ENCODE measurements at places on chromosomes 1 and 21.

DNA sequence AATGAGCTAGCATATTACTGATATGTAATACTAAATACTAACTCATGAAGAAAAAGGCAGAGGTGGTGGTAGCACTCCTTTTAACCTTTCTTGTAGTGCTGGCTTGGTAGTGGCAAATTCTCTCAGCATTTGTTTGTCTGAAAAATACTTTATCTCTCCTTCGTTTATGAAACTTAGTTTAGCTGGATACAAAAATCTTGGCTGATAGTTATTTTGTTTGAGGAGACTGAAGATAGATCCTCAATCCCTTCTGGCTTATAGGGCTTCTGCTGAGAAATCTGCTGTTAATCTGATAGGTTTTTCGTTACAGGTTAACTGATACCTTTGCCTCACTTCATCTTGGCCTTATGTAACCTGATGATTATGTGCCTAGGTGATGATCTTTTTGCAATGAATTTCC is 87.8 kb downstream of the LYPLAL1 start:
- DNase-seq, result no peak

DNA sequence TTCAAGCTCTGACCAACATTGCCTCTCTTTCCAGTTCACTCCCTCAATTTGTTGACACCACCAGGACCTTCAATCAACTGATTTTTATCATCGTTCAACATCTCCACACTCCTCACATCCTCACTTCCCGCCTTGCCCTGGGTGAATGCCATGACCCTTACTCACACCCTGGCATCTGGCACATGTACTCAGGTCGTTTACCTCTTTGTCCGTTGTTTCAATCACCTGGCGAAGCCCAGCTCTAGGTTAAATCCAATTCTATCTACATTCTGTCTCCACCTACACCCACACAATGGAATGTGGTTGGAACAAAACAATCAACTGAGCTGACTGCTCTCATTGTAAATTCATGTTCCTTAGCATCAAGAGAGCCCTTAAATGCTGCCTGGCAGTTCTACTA is 24.2 kb upstream of the TBX15 start:
- no peak for DNase-seq

DNA sequence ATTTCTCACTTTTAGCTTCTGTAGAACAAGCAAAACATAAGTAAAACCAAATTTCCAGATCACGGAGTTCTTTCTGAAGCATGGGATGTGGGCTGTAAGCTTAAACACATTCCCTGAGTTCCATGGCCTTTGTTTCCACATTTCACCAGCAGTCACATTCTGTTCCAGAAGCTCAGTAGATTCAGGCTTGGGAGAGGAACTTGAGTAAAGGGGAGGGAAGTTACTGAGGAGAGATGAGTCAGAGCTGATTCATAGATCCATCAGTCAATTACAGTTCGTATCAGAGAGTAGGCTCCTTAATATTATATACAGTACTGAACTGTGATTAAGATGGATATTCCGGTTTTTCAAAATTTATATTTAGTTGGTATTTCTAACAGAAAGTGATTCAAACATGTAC is 614.3 kb downstream of the NCAM2 start:
- DNase-seq, result no peak

DNA sequence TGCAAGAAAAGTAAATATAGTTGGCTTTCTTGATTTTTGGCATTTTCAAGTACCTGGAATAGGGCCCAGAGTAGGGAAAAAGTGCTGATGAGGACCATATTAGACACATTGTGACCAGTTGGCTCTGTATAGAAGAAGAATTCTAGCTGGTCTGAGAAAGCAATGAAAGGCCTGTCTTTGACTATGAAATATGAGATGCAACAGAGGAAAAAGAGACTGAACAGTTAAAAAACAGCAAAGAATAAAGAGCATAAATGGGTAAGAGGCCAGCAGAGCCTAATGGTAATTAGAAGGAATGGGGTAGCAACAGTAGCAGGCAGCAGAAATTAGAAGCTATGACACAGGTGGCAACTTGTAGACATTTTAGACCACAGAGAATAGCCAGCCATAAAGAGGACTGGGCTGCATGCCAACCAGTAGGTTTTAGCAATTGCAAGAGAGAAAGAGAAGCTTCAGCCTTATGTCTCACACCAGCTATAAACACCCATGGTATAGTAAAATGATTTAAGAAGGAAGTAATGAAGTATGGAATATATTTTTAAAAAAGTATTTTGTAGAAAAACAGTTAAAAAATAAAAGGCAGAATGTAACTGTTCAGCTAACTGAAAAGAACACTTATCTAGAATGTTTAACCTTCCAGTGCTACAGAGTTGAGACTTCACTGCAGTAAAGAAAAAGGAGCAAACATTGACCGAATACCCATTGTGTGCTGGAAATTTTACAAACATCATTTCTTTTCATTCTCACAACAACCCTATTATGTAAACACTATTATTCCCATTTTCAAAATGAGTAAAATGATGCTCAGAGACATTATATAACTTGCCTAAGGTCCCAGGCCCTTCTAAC is 114.1 kb downstream of the LHX4 start:
- DNase-seq, result peak; percentile 15

DNA sequence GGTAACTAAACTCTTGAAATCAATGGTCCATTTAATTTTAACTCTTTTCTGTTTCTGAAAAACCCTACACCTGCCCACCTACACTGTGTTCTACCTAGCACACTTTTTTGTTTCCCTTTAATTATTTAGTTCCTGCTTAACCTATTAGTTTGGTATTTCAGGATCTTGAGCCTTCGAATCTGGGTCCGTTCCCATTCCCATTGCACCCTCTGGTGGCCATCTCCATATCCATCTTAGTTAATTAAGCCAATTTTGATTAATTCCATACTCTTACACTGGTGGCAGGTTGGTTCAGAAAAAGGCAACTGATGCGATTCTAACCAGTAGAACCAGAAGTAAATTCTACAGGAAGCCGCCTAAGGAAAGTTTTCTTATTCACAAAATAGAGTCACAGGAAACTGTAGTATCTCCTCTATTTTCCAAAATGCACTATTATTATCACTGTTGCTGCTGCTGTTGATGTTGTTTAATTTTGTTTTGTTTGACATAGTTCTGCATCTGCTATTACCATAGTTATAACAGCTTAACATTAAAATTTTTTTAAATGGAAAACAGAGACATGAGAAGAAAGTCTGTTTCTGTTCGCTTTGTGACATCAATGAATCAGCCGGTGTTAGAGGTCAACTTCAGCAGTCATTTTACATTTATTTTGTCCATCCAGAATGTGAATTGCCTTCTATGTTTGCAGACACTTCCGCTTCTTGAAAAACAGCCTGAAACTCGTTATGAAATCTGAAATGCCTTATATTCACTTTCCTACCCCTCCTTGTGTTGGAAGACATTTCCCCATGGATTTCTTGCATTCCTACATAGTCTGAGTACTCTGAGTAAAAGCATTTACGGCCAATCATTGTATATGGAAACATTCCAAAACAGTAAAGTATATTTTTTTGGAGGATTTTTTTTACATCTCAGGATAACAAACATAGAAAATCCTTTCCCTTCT is 115.5 kb upstream of the NCAM2 start:
- DNase-seq, result peak; percentile 26

DNA sequence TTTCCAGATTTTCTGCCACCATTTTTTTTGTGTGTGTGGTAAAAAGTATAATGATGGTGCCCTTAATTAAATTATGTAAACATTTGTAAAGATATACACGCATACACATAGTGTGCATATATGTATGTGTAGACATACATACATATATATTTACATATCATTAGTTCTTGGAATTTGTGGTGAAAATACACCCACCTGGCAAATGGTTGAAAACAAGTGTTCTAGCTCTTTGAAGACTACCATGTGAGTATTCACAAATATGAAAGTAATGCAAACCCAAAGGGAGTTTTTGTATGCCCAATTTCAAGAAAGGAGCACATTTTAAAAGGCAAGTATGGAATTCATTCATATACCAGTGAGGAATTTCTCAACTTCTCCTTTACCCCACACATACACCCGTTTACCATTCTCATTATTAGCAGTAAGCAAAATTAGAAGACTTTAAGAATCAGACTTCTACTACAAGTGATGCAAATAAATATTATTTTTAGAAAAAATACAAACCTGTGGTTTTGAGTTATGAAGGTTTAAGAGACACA is 8.0 kb downstream of the RABGAP1L start:
- DNase-seq, result no peak

GRCh38 chr1:169879034-169879840 is 14.5 kb downstream of the SCYL3 start:
- DNase-seq, result no peak

GRCh38 chr1:218665221-218665620 is 320.1 kb downstream of the TGFB2 start:
- DNase-seq, result no peak

DNA sequence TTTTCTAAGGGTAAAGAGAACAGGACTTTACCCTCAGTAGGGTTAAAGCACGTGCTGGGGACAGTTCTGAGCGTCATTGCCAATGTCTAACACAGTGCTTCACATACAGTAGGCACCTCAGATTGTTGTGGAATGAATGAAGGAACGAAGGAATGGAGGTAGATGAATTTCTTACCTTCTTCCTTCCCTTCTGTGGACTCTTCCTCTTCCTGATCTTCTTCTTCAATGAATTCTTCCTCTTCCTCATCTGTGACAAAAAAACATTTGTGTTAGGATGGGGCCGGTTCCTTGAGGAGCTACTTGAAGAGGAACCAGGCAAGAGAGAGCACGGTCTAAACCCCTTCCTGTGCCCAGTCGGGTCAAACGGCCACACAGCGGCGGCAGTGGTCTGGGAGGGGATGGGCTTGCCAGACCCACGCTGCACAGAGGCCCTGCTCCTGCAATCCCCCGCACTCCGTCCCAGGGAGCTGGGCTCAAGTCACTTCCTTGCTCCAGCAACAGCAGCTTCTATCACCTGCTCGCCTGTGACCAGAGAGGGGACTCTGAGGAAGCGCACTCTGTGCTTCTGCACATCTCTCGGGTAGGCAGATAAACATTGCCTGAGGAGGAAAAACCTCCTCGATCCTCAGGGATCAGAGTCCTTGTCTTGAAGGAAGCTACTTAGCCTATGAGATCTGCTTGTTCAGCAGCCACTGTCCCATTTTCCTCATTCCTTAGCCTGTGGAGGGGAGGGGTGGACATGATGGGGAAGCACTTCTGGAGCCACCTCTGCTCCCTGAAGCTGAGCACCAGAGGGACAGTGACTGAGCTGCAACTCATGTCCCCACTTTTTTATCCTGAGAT is 8.0 kb upstream of the SLC30A2 start:
- DNase-seq, result no peak

DNA sequence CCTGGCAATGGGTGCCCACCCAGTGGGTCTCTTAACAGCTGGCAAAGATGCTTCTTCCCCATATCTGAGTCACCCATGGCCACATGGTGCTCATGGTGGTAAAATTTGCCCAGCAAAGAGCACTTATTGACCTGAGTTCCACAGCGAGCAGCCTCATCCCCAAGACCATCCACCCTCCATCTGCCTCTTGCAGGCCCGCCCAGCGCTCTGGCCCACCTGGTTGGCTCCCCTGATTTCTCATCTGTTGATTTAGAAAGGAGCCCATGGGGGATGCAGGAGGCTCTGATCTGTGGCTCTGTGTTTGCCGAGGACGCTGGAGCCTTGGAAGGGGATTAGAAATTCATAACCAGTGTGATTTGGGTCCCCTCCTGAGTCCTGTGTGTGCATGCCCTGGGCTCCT is 657.5 kb downstream of the PTPRU start:
- DNase-seq, result no peak

DNA sequence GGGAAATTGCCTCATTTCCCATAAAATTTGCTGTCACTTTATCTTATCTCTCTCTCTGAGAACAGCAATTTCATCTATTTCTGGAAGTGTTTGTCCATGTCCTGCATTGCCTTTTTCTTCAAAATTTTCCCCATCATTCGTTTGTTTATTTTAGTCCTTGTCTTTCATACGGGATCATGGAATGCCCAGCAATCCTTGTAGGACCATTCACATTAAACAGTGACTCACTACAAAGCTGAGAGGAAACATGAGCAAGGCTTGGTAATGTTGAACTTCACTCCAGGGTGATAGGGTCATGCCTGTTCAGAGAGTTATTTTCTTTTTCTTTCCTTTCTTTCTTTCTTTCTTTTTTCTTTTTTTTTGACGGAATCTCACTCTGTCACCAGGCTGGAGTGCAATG is 32.2 kb upstream of the HNRNPU start:
- no peak for DNase-seq

- DNase-seq, result no peak
These were observed 116.7 kb downstream of the FASLG start for GRCh38 chr1:172775606-172776005.

GRCh38 chr21:20572582-20572981 is 425.6 kb upstream of the NCAM2 start:
- no peak for DNase-seq

GRCh38 chr1:210342986-210343780 is 14.5 kb downstream of the HHAT start:
- DNase-seq, result no peak

- peak; percentile 98 for DNase-seq
These were observed 27.1 kb downstream of the SNAP47 start for GRCh38 chr1:227762231-227762911.

DNA sequence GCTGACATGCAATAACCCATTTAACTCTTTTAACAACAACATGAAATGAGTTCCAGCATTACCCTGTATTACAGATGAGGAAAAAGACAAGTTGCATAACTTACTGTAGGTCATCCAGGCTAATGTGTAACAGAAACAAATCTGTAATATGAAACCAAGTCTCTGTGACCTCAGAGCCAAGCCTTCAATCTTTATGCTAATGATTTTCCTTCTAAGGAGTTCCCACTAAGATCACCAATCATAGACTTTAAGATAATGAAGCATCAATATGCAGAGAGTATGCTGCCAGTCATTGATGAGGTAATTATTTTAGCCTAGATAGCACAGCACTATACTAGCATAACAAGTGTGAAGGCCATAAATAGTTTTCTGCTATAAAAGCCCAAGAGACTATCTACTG is 35.6 kb upstream of the RNPC3 start:
- peak; percentile 8 for DNase-seq

- peak; percentile 91 for DNase-seq
These were observed 14.0 kb downstream of the RNF187 start for GRCh38 chr1:228500901-228501871.

- no peak for DNase-seq
These were observed 41.8 kb upstream of the LRRC52 start for GRCh38 chr1:165501970-165502348.

DNA sequence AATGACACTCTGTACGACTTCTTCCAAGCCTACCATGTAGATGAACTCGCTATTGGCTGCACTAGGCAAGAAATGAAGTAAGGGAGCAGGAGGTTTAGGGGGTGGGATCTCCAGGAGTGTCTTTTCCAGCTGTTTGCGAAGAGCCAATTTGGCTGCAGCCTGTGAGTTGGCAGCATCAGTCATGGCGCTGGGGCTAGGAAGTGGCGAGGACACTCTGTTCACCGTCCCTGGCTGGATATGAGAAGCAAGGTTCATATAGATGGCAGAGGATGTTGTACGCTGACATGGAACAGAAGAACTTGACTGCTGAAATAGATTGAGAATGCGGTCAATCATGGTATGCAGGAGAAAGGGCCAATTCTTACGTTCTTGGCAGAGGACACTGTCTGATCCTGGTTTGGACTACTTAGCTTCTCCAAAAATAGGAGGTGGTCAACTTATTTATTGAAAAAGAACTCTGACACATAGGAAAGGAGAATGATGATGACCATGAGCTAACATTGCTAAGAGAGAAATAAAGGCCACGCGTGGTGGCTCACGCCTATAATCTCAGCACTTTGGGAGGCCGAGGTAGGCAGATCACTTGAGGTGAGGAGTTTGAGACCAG is 41.2 kb downstream of the SLC27A3 start:
- no peak for DNase-seq

- DNase-seq, result no peak
These were observed 26.6 kb downstream of the DDAH1 start for GRCh38 chr1:85438353-85438752.

GRCh38 chr1:168653567-168653966 is 75.4 kb downstream of the DPT start:
- no peak for DNase-seq

All from HEK293T (cell line).